Thyroid gland (tissue), 4 donors: ENCODE measurements at places on chromosomes 3 and 15. TPM values are rescaled to one million over a fixed set of nuclear protein-coding genes. Genes with fewer than 3 reads are reported as not detected.

DNA sequence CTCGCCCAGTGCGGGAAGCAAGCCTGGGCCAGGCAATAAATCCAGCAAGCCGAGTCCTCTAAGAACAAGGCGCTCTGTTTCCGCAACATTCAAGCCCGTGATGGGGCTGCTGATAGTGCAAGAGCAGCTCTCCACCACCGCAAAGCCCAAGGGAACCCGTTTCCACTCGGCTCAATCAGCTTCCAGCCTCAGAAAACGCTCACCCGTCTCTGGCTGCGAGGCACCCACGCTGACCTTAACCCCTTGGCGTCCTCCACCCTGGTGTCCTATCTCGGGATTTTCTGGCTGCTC lies 17.8 kb downstream of the SPATA12 start:
- H3K27me3 ChIP-seq = no peaks in the 10 kb centered on the region
- DNase-seq = peak; percentile 58
- no peak overlapping the region for H3K27ac ChIP-seq
- peak overlapping the region; percentile 92 for H3K4me3 ChIP-seq

DNA sequence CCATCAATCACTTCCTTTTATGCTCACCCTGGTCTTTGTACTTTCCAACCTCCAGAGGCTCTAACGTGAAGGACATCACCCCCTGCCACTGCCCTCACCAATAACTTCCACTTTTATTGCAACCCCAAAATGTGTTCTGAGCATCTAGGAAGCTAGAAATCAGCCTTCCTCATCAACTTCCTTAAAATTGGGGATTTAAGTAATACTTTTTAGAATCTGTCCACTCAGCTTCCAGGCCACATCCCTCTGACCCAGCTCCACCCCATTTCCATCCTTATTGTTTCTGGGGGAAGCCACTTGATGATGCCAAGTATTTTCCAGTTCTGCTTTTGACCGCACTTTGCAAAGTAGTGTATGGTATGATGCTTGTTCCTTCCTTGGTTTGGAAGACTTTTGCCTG lies 73.5 kb upstream of the XCR1 start:
- no peak overlapping the region for H3K27ac ChIP-seq
- no peaks in the 10 kb centered on the region for H3K36me3 ChIP-seq
- no peaks in the 10 kb centered on the region for H3K27me3 ChIP-seq
- no peaks in the 10 kb centered on the region for H3K4me1 ChIP-seq
- DNase-seq = no peak
- H3K4me3 ChIP-seq = no peak overlapping the region

DNA sequence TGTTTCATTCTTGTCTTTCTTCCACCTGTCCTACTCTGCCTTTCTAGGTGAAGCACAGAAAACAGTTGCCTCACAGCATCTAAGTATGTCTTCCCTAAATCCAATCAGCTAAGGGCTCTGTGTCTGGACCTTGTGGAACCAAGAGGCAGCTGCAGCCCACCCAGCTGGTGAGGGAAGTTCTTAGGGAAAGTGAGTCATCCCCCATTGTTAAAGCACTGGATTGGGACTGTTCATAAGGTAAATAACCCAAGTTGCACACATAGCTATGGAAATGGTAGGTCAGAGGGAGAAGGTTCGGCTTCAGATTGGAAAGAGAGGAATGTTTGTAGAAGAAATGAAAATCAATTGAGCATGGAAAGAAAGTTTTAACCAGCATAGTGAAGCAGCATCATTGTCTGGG lies 18.0 kb upstream of the ARNT2 start:
- H3K27ac ChIP-seq = no peak overlapping the region
- no peak overlapping the region for H3K4me3 ChIP-seq
- no peak for DNase-seq
- no peaks in the 10 kb centered on the region for H3K27me3 ChIP-seq
- no peaks in the 10 kb centered on the region for H3K4me1 ChIP-seq
- no peaks in the 10 kb centered on the region for H3K36me3 ChIP-seq

DNA sequence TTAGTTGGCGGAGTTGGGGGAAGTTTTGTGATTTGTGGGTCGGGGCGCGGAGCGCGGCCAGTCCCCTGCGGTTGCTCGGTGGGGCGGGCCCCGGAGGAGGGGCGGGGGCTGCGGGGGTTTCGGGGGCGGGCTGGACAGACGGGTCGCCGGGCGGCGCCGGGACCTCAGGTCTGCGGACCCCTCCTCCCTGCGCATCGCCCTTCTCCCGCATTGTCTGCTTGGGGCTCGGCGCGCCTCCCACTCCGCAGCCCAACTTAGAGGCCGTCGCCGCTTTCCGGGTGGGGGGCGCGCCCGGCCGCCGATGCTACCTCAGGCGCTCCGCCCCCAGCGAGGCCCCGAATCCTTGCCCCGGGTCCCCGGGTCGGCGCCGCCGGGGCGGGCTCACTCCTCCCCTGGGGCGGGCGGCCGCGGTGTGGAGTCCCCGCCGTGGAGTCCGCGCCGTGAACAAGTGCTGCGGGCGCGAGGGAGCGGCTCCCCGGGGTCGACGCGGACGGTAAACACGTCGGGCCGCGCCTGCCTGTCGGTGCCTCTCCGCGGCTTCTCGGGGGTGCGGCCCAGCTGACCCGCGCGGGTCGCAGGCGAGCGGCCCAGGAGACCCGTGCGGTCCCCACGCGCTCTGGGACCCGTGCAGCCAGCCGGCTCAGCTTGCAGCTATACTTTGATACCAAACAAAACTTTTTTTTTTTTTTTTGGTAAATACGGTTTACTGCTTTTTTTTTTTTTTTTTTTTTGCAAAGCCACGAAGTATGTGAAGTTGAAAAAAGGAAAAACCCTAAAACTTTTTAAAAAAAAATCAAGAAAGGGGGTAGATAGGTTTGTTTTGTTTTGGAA lies 624 bp downstream of the AKAP13 start:
- no peaks in the 10 kb centered on the region for H3K27me3 ChIP-seq
- H3K4me3 ChIP-seq = peak overlapping the region; percentile 83
- peak; percentile 66 for DNase-seq
- H3K36me3 ChIP-seq = no peaks in the 10 kb centered on the region
- H3K27ac ChIP-seq = peak overlapping the region; percentile 93

- H3K27me3 ChIP-seq = no peaks in the 10 kb centered on the region
- H3K27ac ChIP-seq = no peak overlapping the region
- no peak overlapping the region for H3K4me3 ChIP-seq
- no peaks in the 10 kb centered on the region for H3K4me1 ChIP-seq
- H3K36me3 ChIP-seq = no peaks in the 10 kb centered on the region
- DNase-seq = no peak
These were observed 29.9 kb upstream of the PRR23C start for GRCh38 chr3:139074565-139075115.

GRCh38 chr3:171390051-171390941 lies 69.9 kb downstream of the TNIK start:
- DNase-seq = no peak
- H3K27me3 ChIP-seq = no peaks in the 10 kb centered on the region
- H3K27ac ChIP-seq = no peak overlapping the region
- H3K4me3 ChIP-seq = no peak overlapping the region
- H3K36me3 ChIP-seq = no peaks in the 10 kb centered on the region

DNA sequence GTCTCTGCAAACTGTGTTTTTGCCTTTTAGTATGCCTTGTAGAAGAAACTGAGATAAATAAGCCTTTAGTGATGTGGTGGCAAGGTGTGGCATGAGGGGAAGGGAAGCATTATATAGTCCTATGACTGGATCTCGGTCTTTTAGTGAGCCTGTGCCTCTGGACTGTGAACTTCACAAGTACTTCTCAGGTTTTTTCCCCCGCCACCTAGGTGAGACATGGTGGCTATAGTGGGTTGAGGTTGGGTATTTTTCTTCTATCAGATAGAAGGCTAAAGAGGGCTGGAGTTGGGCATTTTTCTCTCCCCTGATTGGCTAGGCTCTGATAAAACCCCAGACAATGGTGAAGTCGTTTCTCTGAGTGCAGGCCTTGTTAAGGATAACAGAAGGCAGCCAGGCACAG lies 38.7 kb upstream of the ZFAND6 start:
- no peak for DNase-seq
- H3K4me1 ChIP-seq = no peaks in the 10 kb centered on the region
- no peaks in the 10 kb centered on the region for H3K27me3 ChIP-seq
- H3K27ac ChIP-seq = no peak overlapping the region
- no peaks in the 10 kb centered on the region for H3K36me3 ChIP-seq

DNA sequence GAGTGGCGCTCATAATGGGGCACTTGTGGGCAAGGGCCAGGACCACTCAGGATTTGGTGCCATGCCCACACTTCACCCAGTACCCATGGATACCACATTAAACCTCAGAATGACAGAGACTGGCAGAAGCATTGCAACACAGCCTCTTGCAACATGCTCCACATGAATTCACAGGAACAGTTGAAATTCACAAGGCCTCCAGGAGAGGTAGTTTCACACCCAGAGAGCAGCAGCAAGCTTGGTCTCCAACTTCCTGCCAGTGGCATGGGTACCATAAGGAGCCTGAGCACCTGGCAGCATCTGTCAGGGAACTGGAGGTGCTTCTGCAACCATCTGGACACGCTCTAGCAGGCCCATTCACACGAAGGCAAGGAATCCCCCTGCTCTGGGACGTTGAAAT lies 101.0 kb downstream of the OSBPL10 start:
- DNase-seq = peak; percentile 68
- H3K36me3 ChIP-seq = no peaks in the 10 kb centered on the region
- H3K4me1 ChIP-seq = peaks cover 6% of the 10 kb centered on the region
- H3K4me3 ChIP-seq = no peak overlapping the region
- no peaks in the 10 kb centered on the region for H3K27me3 ChIP-seq
- no peak overlapping the region for H3K27ac ChIP-seq

DNA sequence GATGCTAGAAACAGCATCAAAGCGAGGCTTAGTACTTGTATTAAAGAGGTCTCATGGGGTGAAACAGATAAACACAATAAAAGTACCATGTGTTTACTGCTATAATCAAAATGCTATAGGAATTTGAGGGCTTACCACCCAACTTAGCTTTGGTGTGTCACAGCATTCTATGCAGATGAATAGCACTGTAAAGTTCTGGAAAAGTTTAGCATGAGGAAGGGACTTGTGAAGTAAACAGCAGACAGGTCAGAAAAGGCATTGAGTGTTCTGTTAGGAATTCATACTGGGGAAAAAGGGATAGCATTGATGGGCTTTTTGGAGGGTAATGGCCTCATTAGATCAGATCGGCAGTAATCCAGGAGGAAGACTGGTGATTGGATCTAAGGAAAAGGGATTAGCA lies 505.3 kb downstream of the NLGN1 start:
- H3K27me3 ChIP-seq = no peaks in the 10 kb centered on the region
- DNase-seq = no peak
- H3K4me3 ChIP-seq = no peak overlapping the region
- no peaks in the 10 kb centered on the region for H3K4me1 ChIP-seq
- no peaks in the 10 kb centered on the region for H3K36me3 ChIP-seq
- no peak overlapping the region for H3K27ac ChIP-seq

GRCh38 chr3:159964166-159964973 lies 24.3 kb upstream of the IL12A start:
- DNase-seq = no peak
- no peaks in the 10 kb centered on the region for H3K27me3 ChIP-seq
- no peak overlapping the region for H3K27ac ChIP-seq
- no peaks in the 10 kb centered on the region for H3K4me1 ChIP-seq

DNA sequence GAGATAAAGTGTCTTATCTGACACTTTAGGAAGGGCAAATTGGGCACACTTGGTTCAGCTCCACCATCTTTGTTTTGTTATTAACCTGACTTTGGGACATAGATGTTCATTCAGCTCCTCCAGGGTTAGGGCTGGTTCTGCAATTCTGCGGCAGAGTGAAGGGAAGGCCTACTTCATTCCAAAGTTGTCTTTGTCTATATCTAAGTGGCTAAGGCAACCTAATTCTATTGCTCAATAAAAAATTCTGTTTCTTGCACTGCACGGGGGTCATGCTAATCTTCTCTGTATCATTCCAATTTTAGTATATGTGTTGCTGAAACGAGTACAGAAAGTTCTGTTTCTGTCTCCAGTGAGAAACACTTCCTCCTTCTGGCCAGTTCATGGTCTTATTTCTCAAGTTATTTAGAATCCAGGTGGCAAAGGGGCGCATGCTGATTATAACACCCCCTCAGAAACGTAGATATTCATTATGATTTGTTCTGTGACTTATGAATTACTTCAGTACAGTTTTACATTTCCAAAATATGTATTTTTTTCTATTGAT lies 53.5 kb downstream of the PFN2 start:
- H3K27me3 ChIP-seq = no peaks in the 10 kb centered on the region
- H3K36me3 ChIP-seq = peaks cover 4% of the 10 kb centered on the region
- H3K4me1 ChIP-seq = no peaks in the 10 kb centered on the region
- H3K27ac ChIP-seq = no peak overlapping the region
- no peak for DNase-seq
- H3K4me3 ChIP-seq = no peak overlapping the region

GRCh38 chr3:71537211-71537611 lies 46.3 kb downstream of the FOXP1 start:
- H3K4me1 ChIP-seq = no peaks in the 10 kb centered on the region
- H3K27ac ChIP-seq = no peak overlapping the region
- no peak for DNase-seq
- no peaks in the 10 kb centered on the region for H3K36me3 ChIP-seq
- no peaks in the 10 kb centered on the region for H3K27me3 ChIP-seq

GRCh38 chr3:12185172-12185710 lies 26.5 kb upstream of the TIMP4 start:
- peaks cover 33% of the 10 kb centered on the region for H3K4me1 ChIP-seq
- H3K4me3 ChIP-seq = no peak overlapping the region
- H3K27me3 ChIP-seq = no peaks in the 10 kb centered on the region
- no peak overlapping the region for H3K27ac ChIP-seq
- no peak for DNase-seq

DNA sequence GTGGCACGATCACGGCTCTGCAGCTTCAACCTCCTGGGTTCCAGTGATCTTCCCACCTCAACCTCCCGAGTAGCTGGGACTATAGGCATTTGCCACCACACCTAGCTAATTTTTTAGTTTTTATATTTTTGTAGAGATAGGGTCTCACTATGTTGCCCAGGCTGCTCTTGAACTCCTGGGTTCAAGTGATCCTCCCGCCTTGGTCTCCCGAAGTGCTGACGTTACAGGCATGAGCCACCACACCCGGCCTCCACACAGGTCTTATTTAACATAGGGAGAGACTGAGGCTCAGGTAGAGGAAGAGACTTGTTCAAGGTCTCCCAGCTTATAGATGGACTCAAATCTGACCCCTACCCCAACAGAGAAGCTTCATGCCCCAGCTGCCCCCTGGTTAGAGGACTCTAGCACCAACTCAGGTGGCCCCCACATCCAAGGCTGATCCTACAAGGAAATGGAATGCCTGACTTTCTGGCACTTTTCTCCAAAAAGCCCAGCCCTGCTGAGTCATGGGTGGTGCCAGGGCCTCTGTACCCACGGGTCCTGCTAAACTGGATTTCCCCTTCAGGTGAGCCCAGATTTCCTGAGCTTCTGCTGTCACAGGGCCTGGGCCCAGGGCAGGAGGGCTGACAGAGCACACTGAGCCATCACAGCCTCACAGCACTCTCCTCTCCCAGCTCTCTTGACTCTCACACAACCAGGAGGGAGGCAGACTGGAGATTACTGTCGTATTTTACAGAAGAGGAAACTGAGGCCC lies 5.6 kb downstream of the TMEM40 start:
- no peaks in the 10 kb centered on the region for H3K36me3 ChIP-seq
- no peak overlapping the region for H3K4me3 ChIP-seq
- DNase-seq = no peak
- peaks cover 9% of the 10 kb centered on the region for H3K4me1 ChIP-seq
- no peaks in the 10 kb centered on the region for H3K27me3 ChIP-seq

GRCh38 chr3:48435774-48436476 lies 4.0 kb downstream of the CCDC51 start:
- no peaks in the 10 kb centered on the region for H3K36me3 ChIP-seq
- H3K27me3 ChIP-seq = no peaks in the 10 kb centered on the region
- no peak overlapping the region for H3K4me3 ChIP-seq
- H3K27ac ChIP-seq = peak overlapping the region; percentile 96
- DNase-seq = peak; percentile 92

Gene TOPAZ1
- under 0.01 TPM for total RNA-seq

Gene HMCES
- total RNA-seq = 23.7 TPM

Gene SRGAP3
- 21.8 TPM for total RNA-seq

Gene LRRC31
- not detected for total RNA-seq

Gene GCNT3
- not detected for total RNA-seq
